ENCODE measurements at places on chromosomes 16 and 17. TPM values are rescaled to one million over a fixed set of nuclear protein-coding genes. Genes with fewer than 3 reads are reported as not detected.

The PABPN1L gene
- not detected for total RNA-seq

The FBXO39 gene
- 7.8 TPM for total RNA-seq

GRCh38 chr17:30586818-30587595 lies 109.8 kb downstream of the GOSR1 start:
- H3K27ac ChIP-seq: no peak overlapping the region
- no peaks in the 10 kb centered on the region for H3K27me3 ChIP-seq
- H3K4me3 ChIP-seq: no peak overlapping the region
- DNase-seq: no peak

GRCh38 chr16:81401035-81401950 lies 43.3 kb upstream of the CMIP start:
- H3K27ac ChIP-seq: no peak overlapping the region
- H3K4me1 ChIP-seq: peaks cover 7% of the 10 kb centered on the region
- no peak for DNase-seq

- H3K27me3 ChIP-seq: no peaks in the 10 kb centered on the region
- peaks cover 49% of the 10 kb centered on the region for H3K36me3 ChIP-seq
- H3K27ac ChIP-seq: no peak overlapping the region
- DNase-seq: no peak
- no peak overlapping the region for H3K4me3 ChIP-seq
Measured at GRCh38 chr17:36527621-36528250, 6.9 kb downstream of the MYO19 start.

GRCh38 chr17:19366637-19366972 lies 4.1 kb upstream of the B9D1 start:
- no peak overlapping the region for H3K27ac ChIP-seq
- H3K4me3 ChIP-seq: no peak overlapping the region
- H3K4me1 ChIP-seq: peaks cover 63% of the 10 kb centered on the region
- peaks cover 7% of the 10 kb centered on the region for H3K36me3 ChIP-seq
- DNase-seq: no peak

GRCh38 chr17:39325528-39326240 lies 75.7 kb downstream of the FBXL20 start:
- peaks cover 2% of the 10 kb centered on the region for H3K36me3 ChIP-seq
- H3K4me3 ChIP-seq: no peak overlapping the region
- H3K27me3 ChIP-seq: no peaks in the 10 kb centered on the region

DNA sequence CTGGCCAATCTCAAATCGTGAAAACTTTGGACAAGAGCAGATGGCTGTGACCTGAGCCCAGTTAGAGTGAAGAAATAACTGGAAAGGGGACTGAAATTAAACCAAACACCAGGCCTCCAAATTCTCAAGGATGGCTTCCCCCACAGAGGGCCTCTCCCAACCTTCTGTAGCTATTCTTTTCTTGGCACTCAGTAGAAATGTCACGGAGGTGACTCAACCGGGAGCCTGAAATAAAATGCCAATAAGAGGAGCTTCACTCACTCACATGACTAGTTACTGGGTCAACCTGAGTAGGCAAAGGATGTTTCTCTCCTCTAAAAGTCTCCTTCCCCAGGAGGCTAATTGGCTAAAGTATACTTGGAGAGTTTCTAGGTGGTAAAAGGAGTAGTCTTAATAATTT lies 230.7 kb downstream of the MAF start:
- peaks cover 7% of the 10 kb centered on the region for H3K36me3 ChIP-seq
- DNase-seq: no peak
- H3K4me1 ChIP-seq: peaks cover 16% of the 10 kb centered on the region
- H3K4me3 ChIP-seq: no peak overlapping the region
- H3K27me3 ChIP-seq: no peaks in the 10 kb centered on the region

GRCh38 chr17:40951011-40951622 lies 13.7 kb upstream of the KRT23 start:
- H3K27ac ChIP-seq: no peak overlapping the region
- H3K27me3 ChIP-seq: peaks cover 55% of the 10 kb centered on the region
- DNase-seq: no peak
- no peaks in the 10 kb centered on the region for H3K36me3 ChIP-seq
- H3K4me3 ChIP-seq: no peak overlapping the region
- H3K4me1 ChIP-seq: no peaks in the 10 kb centered on the region

- H3K36me3 ChIP-seq: no peaks in the 10 kb centered on the region
- no peaks in the 10 kb centered on the region for H3K4me1 ChIP-seq
Measured at GRCh38 chr16:88366704-88367047, 16.1 kb upstream of the ZNF469 start.

DNA sequence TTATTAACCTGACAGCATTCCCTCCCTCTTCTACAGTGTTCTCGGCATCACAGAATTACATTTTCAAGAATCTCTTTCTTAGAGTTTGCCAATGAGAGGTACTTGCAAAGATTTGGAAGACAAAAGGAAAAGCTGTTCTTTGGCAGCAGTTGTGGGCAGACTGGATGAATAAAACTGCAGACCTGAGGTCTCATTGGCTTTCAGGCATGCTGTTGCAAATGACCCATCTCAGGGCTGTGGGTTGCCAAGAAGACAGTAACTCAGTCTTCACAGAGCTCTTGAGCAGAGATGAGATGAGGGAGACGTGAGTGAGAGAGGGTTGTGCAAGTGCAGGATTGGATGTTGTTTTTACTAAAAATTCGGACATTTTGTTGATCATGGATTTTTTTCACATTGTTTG lies 11.3 kb upstream of the USP31 start:
- no peak overlapping the region for H3K4me3 ChIP-seq
- H3K36me3 ChIP-seq: no peaks in the 10 kb centered on the region
- DNase-seq: no peak
- H3K4me1 ChIP-seq: peaks cover 11% of the 10 kb centered on the region

DNA sequence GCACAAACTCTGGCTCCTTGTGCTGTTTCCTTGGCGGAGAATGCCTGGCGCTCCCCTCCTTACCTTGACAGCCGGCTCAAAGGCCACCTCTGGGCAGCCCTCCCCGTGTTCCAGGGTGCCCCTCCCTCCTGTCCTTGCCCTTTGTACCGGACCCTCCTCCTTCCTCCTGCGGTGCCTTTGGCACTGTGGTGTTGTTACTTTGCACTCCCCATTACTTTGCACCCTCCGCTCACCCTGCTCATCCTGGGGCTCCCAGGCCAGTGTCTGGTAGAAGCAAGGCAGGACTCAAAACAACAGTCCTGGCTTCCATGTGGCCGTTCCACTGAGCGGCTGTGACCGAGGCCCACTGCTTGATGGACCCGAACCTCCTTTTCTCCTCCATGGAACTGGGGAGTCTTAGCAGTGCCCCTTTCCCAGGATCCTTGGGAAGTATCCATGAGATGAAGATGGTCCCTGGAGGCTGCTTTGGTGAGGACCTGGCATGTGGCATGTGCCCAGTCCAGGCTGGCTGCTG lies 147.8 kb downstream of the CMIP start:
- H3K27ac ChIP-seq: no peak overlapping the region
- H3K27me3 ChIP-seq: no peaks in the 10 kb centered on the region
- peaks cover 8% of the 10 kb centered on the region for H3K4me1 ChIP-seq
- no peak for DNase-seq
- peaks cover 1% of the 10 kb centered on the region for H3K36me3 ChIP-seq

GRCh38 chr17:40956401-40957254 lies 10.1 kb downstream of the KRT39 start:
- peaks cover 18% of the 10 kb centered on the region for H3K27me3 ChIP-seq
- H3K4me1 ChIP-seq: peaks cover 6% of the 10 kb centered on the region
- no peak overlapping the region for H3K27ac ChIP-seq
- no peak for DNase-seq
- H3K4me3 ChIP-seq: no peak overlapping the region

GRCh38 chr16:7887316-7887715 lies 554.7 kb downstream of the RBFOX1 start:
- no peak for DNase-seq
- H3K4me3 ChIP-seq: no peak overlapping the region
- no peaks in the 10 kb centered on the region for H3K36me3 ChIP-seq

GRCh38 chr17:17391668-17392370 lies 85.0 kb upstream of the MED9 start:
- peak overlapping the region; percentile 76 for H3K27ac ChIP-seq
- H3K4me3 ChIP-seq: peak overlapping the region; percentile 62
- H3K27me3 ChIP-seq: peaks cover 20% of the 10 kb centered on the region
- peaks cover 3% of the 10 kb centered on the region for H3K36me3 ChIP-seq
- peak; percentile 68 for DNase-seq

All from activated CD4-positive, alpha-beta T cell treated with anti-CD3 and anti-CD28 coated beads, Interleukin-2, amount 10 ng/mL, durations not matched to agents 7 days and 5 days (primary cell).